ENCODE measurements at places on chromosomes 16 and 17.
A peak's percentile ranks its signal among the peaks of the same experiment; 100 is the strongest.

GRCh38 chr16:2500918-2501750 is 12.6 kb upstream of the ATP6V0C start:
- H3K27ac ChIP-seq = no peak overlapping the region
- no peaks in the 10 kb centered on the region for H3K27me3 ChIP-seq
- peaks cover 17% of the 10 kb centered on the region for H3K4me1 ChIP-seq
- no peak overlapping the region for H3K4me3 ChIP-seq
- peaks cover 13% of the 10 kb centered on the region for H3K36me3 ChIP-seq

DNA sequence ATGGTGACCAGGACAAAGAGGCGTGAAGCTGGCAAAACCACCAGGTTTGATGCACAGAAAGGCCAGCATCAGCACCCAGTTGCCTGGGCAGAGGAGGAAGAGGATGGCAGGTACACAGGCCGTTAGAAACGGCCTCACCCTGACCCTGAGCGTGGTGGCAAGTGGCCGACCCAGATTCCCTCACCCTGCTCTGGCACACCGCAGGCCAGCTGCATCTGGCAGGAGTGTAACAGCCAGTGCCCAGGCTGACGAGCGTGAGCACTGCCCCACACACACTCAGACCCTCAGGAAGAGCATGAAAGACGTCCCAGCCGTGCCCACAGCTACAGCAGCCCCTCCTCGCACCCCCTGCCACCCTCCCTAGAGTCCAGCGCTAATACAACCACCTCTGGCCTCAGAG is 82.0 kb downstream of the ANKRD11 start:
- DNase-seq = no peak
- H3K27me3 ChIP-seq = no peaks in the 10 kb centered on the region
- no peak overlapping the region for H3K4me3 ChIP-seq
- peak overlapping the region; percentile 61 for H3K27ac ChIP-seq
- no peaks in the 10 kb centered on the region for H3K36me3 ChIP-seq

DNA sequence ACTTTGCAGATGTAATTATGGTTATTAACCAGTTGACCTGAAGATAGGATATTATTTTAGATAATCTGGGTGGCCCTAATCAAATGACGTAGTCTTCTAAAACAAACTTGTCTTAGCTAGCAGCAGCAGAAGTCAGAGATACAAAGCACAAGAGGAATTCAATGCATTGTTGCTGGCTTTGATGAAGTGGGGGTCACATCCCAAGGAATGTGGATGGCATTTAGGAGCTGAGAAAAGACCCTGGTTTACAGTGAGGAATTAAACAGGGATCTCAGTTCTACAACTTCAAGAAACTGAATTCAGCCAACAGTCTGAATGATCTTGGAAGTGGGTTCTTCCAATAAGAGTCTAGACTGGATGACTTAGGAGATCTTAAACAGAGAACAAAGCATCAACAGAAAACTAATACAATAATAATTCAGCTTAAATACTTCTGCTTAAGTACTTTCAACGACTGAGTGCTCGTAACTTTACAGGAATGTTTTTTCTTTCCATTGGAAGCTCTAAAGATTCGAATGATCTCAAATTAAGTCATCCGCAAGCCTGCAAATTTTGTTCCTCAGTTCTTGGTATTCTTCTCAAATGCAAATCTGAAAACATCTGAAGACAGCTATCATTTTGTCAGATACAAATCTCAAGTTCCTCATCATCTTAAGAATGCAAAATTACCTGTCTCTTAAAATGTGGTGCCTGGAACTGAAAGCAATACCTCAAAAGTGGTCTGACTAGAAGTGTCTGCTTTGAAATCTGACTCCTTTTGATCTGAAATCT is 3.3 kb downstream of the C16orf46 start:
- no peaks in the 10 kb centered on the region for H3K27me3 ChIP-seq
- no peak overlapping the region for H3K27ac ChIP-seq
- no peak for DNase-seq
- no peak overlapping the region for H3K4me3 ChIP-seq
- H3K36me3 ChIP-seq = no peaks in the 10 kb centered on the region

- H3K27me3 ChIP-seq = peaks cover 20% of the 10 kb centered on the region
- H3K27ac ChIP-seq = no peak overlapping the region
- DNase-seq = peak; percentile 26
- H3K36me3 ChIP-seq = no peaks in the 10 kb centered on the region
- no peak overlapping the region for H3K4me3 ChIP-seq
Measured at GRCh38 chr16:54594601-54595391, 308.2 kb upstream of the IRX3 start.

DNA sequence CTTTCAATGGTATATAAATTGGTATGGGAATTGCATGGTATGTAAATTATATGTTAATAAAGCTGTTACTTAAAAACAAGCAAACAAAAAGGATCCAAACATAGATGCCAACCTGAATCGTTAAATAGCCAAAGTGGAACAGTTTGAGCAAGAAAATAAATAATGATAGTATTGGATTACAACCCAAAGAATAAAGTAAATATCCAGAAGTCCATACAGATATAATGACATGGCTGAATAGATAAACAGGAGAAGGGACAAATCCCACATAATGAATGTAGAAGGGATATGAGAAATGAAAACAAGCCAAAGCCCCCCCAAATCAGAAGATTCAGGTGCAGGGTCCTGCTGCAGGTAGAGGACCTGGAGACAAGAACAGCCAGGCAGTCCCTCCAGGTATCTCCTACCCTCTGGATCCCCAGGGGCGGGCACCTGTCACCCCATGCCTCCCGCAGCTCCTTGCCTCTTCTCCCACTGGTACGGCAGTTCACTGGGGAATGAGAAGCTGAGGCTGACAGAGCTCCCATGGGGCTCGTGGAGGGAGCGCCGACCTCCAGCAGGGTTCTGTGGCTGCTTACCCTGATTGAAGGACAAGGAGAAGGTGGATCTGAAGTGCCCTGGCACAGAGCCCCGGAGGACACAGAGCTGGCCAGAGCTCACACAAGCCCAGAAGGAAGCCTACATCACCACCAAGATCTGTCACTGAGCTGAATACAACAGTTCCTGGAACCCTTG is 9.9 kb upstream of the LCAT start:
- H3K27me3 ChIP-seq = no peaks in the 10 kb centered on the region
- peaks cover 2% of the 10 kb centered on the region for H3K4me1 ChIP-seq
- peaks cover 55% of the 10 kb centered on the region for H3K36me3 ChIP-seq
- H3K4me3 ChIP-seq = no peak overlapping the region
- no peak overlapping the region for H3K27ac ChIP-seq
- DNase-seq = no peak

GRCh38 chr17:57819285-57819684 is 30.6 kb downstream of the MRPS23 start:
- no peaks in the 10 kb centered on the region for H3K36me3 ChIP-seq
- no peak for DNase-seq
- no peaks in the 10 kb centered on the region for H3K4me1 ChIP-seq
- H3K4me3 ChIP-seq = no peak overlapping the region
- no peak overlapping the region for H3K27ac ChIP-seq

GRCh38 chr17:43039646-43040045 is 14.6 kb downstream of the RND2 start:
- no peaks in the 10 kb centered on the region for H3K27me3 ChIP-seq
- H3K4me3 ChIP-seq = no peak overlapping the region
- no peaks in the 10 kb centered on the region for H3K4me1 ChIP-seq
- no peak overlapping the region for H3K27ac ChIP-seq

GRCh38 chr17:20207262-20207985 is 198.3 kb downstream of the SPECC1 start:
- no peaks in the 10 kb centered on the region for H3K27me3 ChIP-seq
- no peak overlapping the region for H3K27ac ChIP-seq
- no peaks in the 10 kb centered on the region for H3K36me3 ChIP-seq
